ENCODE measurements at places on chromosomes 4 and X. TPM values are rescaled to one million over a fixed set of nuclear protein-coding genes. Genes with fewer than 3 reads are reported as not detected.

DNA sequence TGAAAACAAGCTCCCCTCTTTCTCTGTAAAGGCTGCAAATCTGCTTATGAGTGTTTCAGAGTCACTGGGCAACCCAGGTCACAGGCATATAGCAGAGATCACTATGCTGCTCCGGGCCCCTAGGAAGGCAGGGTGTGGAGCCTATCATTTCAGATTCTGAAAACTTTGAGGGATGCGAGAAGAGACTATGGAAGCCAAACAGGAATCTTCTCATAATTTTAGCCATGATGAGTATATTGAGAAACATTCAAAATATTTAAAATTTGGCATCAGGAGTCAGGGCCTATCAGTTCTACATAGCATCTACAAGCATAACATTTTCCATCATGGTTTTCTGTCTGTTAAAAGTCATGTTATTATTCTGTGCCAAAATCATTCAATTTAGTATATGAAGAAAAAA lies 61.7 kb upstream of the ATXN3L start:
- DNase-seq, result no peak

- DNase-seq, result peak; percentile 44
Observed at GRCh38 chr4:2930135-2930757, 33.0 kb downstream of the NOP14 start.

DNA sequence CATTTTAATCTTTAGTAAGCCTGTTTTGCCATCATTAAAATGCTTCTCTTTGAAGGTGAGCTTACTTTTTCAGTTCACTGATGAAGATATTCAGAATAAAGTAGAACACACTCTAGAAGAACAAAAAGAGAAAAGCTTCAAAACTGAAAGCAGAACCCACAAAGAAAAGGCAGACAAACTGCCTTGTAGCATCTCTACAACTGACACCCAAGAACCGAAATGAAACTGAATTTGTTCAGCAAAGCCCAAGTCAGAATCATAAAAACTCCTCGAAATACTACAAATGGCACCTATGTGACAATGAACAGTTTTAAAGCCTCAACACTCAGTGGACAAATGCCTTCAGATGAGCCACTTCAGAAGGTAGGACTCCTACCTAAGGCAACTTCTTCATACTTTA lies 83.6 kb downstream of the MAML3 start:
- no peak for DNase-seq

AKAP14 gene
- not detected for polyA plus RNA-seq

ADGRL3 gene
- polyA plus RNA-seq, result 0.21 TPM

AKAP4 gene
- polyA plus RNA-seq, result not detected

CHRDL1 gene
- polyA plus RNA-seq, result 2.2 TPM

BANK1 gene
- polyA plus RNA-seq, result 0.57 TPM

AFF1 gene
- 13.0 TPM for polyA plus RNA-seq

GSX2 gene
- polyA plus RNA-seq, result not detected

- DNase-seq, result no peak
Observed at GRCh38 chr4:16726368-16727050, 171.9 kb downstream of the LDB2 start.

DNA sequence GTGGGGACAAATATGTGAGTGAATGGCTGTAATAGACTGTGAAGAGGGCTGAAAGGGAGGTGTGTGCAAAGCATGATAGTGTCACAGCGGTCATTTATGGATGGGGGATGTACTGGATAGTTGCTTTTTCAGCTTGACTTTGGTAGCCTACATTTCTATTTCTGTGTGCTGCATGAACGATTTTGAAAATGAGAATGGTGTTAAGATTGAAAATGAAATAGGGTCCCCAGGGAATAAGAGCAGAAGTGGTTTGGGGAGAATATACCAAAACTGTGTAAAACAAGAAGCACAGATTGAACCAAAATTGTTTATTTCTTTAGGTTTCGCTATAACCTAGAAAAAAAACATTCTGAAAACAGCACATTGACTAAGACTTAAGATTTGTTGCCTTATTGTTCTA lies 58.8 kb upstream of the CLNK start:
- DNase-seq, result no peak

- no peak for DNase-seq
Observed at GRCh38 chr4:98555798-98556445, 102.5 kb downstream of the TSPAN5 start.

GRCh38 chr4:176927117-176927516 lies 134.4 kb upstream of the VEGFC start:
- DNase-seq, result no peak

USP27X gene
- polyA plus RNA-seq, result 5.7 TPM

GRCh38 chr4:173381610-173382009 lies 10.9 kb downstream of the SAP30 start:
- no peak for DNase-seq

DNA sequence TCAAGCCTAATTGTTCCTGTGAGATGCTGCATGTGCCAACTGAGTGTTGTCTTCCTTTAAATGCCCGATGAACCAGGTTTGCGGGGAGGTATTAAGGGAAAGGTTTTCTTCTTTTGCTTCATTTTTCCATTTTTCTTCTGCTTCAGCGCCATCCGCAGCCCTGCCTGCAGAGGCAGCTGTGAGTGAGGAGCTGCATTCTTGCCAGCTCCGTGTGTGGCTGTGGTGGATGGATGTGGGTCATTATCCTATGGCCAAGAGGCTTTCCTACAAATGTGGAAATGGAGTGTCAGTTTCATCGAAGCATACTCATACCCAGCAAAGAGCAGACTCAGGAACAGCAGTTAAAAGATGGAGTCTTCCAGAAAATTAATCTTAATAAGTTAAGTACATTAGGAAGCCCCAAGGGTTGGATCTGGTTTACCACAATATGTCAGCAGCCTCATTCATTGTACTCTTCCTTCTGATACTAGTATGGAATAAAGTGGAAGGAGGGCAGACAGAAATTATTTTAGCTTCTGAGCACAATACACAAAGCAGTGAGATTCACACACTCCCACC lies 37.6 kb downstream of the TNIP3 start:
- no peak for DNase-seq

SERTM2 gene
- 0.02 TPM for polyA plus RNA-seq

USP51 gene
- 0.65 TPM for polyA plus RNA-seq

DNA sequence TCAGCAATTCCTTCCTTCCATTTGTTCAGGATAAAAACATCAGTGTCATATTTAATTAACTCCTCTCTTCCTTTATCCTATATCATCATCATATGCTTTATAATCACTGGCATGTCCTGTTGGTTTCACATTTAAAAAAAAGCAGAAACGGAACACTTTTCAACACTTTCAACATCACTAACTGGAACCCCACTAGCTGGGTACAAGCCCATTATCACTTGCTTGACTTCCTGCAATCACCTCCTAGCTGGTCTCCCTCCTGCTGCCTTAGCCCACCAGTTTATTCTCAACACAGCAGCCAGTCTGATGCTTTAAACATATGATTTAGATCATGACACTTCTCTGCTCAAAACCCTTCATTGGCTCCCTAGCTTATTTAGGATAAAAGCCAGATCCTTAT lies 116.4 kb upstream of the LSM6 start:
- DNase-seq, result no peak

CAPN6 gene
- polyA plus RNA-seq, result 2.0 TPM

ABRAXAS1 gene
- 2.3 TPM for polyA plus RNA-seq
